ENCODE measurements at places on chromosomes 16 and 17. TPM values are rescaled to one million over a fixed set of nuclear protein-coding genes. Genes with fewer than 3 reads are reported as not detected.

The ABI3 gene
- 6.7 TPM for polyA plus RNA-seq

- DNase-seq, result no peak
Measured at GRCh38 chr17:75535119-75535537, 9.6 kb downstream of the LLGL2 start.

The MYL11 gene
- polyA plus RNA-seq, result 9,565 TPM

The KDM6B gene
- polyA plus RNA-seq, result 22.5 TPM

DNA sequence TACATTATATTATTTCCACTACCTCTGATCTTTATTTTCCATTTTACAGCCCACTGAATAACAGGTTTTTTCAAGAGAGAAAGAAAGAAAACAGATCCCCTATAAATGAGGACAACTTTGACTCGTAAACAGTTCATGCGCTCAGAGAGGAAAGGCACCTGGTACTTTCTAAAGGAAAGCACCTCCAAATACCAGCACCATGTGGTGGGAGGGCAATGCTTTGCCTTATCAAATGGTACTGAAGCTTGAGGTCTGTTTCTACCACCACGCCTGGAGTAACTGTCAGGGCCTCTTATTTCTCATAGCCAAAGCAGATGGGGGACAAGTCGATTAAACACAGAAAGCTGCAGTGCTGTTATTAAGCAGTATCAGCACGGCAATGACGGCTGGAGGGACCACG lies 510.3 kb upstream of the ZFHX3 start:
- DNase-seq, result no peak

The COX6A2 gene
- 360 TPM for polyA plus RNA-seq

DNA sequence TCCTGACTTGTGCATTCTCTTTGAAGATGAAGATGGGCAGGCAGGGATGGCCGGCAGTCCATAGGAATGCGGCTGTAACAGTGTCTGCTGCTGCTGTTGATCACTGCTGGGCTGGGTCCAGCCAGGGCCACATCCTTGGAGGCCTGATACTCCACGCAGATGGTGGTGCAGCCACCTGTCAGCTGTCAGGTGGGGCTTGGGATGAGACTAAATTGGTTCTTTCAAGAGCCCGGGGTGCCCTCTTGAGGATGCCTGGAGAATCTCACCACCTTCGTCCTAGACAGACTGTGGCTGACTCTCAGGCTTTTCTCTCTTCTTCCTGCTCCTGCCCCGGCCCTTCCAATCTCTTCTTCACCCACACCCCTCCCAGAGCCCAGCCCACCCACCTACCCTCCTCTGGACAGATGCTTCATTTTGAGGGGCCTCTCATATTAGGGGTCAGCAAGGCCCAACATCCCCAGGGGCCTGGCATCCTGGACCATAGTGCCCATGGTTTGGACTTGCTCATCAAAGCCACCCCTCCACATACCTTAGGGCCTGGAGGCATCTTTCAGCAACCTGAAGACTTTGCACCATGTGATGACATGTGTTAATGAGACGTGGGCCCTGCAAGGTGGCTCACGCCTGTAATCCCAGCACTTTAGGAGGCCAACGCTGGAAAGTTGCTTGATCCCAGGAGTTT lies 19.1 kb downstream of the OSBPL7 start:
- no peak for DNase-seq

The NXN gene
- polyA plus RNA-seq, result 63.7 TPM

GRCh38 chr17:81097943-81098308 lies 63.0 kb downstream of the BAIAP2 start:
- DNase-seq, result no peak

The SLC35G6 gene
- 0.13 TPM for polyA plus RNA-seq

The WFDC1 gene
- 1.1 TPM for polyA plus RNA-seq

GRCh38 chr17:45006927-45007461 lies 38.9 kb upstream of the C1QL1 start:
- DNase-seq, result no peak

DNA sequence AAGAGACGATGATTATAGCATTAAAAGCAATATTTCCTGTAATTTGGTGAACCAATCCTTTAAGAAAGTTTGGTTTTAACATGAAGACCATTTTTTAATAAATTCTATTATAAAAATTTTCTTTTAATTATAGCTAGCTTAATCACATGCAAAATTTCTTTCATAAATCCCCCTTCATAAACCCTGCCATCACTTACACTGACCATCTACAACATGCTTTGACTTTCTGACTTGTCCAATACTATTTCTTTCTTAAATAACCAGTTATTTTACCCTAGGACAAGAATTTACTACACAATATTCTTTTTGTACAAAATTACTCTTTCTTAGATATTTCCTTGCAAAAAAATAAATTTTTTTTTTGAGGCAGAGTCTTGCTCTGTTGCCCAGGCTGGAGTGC lies 1334.8 kb downstream of the CDH11 start:
- no peak for DNase-seq

The KRTAP4-7 gene
- polyA plus RNA-seq, result not detected

The HNF1B gene
- not detected for polyA plus RNA-seq

DNA sequence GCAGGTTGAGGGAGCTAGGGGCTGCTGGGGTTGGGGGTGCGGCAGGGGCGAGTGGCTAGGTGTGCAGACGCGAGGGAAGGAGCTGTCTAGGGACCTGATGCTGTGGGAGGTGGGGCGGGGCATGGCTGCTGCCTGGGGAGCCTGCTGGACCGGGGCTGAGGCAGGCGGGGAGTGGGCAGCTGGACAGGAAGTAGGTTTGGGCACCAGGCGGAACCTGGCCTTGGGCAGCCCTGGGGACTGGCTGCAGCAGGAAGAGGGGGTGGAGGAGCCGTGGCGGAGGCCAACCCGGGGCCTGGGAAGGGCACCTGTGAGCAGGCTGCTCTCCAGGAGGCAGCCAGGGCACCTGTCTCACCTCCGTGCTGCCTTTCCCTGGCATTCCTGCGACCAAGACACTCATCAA lies 5.9 kb upstream of the DNASE1L2 start:
- DNase-seq, result no peak

DNA sequence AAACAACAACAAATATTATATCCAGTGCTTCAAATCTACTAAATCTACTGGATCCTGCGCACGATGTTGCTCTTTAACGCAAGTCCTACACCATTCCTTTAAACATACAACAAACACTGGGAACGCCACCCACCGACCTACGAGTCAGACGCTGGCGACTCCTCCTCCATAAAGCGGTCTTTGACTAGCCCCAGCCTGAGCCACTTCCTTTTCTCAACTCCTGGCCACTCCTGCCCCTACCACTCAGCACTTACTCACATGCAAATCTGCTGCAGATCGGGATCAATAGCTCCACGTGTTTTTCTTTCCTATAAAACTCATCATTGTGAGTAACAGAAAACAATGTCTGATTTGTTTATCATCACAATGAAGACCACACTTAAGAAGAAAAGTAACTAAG lies 32.8 kb upstream of the MNT start:
- DNase-seq, result no peak
